Activated CD8-positive, alpha-beta memory T cell treated with anti-CD3 and anti-CD28 coated beads, Interleukin-2, amount 10 ng/mL, durations not matched to agents 7 days and 5 days (primary cell): ENCODE measurements at places on chromosomes 3 and 15. TPM values are rescaled to one million over a fixed set of nuclear protein-coding genes. Genes with fewer than 3 reads are reported as not detected.

The CCDC54 gene
- total RNA-seq: not detected

The CFAP20DC gene
- total RNA-seq: 1.0 TPM

The HCLS1 gene
- total RNA-seq: 312 TPM

The ANKRD63 gene
- not detected for total RNA-seq

The COL8A1 gene
- total RNA-seq: 0.09 TPM

The SNRPN gene
- total RNA-seq: 44.0 TPM

The TMEM212 gene
- not detected for total RNA-seq

The CP gene
- total RNA-seq: not detected

GRCh38 chr15:69031013-69032001 lies 16.8 kb downstream of the NOX5 start:
- no peak overlapping the region for H3K27ac ChIP-seq
- H3K4me1 ChIP-seq: peaks cover 14% of the 10 kb centered on the region
- no peak overlapping the region for H3K4me3 ChIP-seq
- no peaks in the 10 kb centered on the region for H3K36me3 ChIP-seq

DNA sequence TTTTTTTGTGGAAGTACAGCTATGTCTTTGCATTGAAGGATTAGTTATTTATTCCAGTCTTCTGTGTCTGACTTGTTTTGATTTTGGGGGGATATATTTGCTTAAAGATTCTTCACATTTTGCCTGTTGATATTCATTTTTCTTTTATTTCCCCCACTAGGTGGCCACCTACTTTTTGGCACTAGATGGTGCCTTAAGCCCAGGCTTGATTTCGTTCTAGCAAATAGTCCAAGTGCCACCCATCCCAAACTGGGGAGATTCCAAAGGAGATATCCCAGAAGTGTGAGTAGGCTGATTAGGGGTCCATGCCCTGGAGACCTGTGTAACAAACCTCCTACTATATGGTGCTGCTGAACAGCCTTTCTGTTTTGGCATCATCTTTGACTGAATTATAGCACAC lies 80.0 kb upstream of the SPATA16 start:
- H3K27me3 ChIP-seq: no peaks in the 10 kb centered on the region
- DNase-seq: no peak
- H3K4me1 ChIP-seq: no peaks in the 10 kb centered on the region
- H3K27ac ChIP-seq: no peak overlapping the region
- H3K4me3 ChIP-seq: no peak overlapping the region

GRCh38 chr15:37289109-37289765 lies 188.9 kb upstream of the MEIS2 start:
- no peak for DNase-seq
- H3K27ac ChIP-seq: no peak overlapping the region
- H3K4me1 ChIP-seq: no peaks in the 10 kb centered on the region
- H3K4me3 ChIP-seq: no peak overlapping the region
- H3K36me3 ChIP-seq: no peaks in the 10 kb centered on the region

DNA sequence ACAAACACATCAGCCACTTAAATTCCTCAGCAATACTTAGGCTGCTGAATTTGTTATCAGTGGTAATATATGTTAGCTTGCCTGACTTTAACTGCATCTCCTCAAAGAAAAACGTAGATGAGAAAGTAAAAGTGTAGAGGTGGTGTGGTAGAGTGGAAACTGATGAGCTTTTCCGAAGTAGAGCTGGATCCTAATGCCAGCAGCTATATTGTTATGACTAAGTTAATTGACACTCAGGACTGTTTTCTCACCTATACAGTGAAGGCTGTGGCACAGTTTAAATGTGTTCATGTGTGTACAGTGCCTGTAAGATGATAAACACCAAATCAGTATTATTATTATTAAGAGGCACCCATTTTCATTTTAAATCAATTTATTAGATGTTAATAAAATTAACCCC lies 174.9 kb downstream of the TNIK start:
- no peak overlapping the region for H3K4me3 ChIP-seq
- peaks cover 17% of the 10 kb centered on the region for H3K36me3 ChIP-seq

GRCh38 chr15:31474059-31474868 lies 147.6 kb downstream of the KLF13 start:
- DNase-seq: peak; percentile 63
- peaks cover 41% of the 10 kb centered on the region for H3K4me1 ChIP-seq
- peaks cover 17% of the 10 kb centered on the region for H3K36me3 ChIP-seq
- peak overlapping the region; percentile 93 for H3K27ac ChIP-seq
- no peak overlapping the region for H3K4me3 ChIP-seq

GRCh38 chr3:141049681-141050080 lies 1.5 kb upstream of the SPSB4 start:
- no peaks in the 10 kb centered on the region for H3K36me3 ChIP-seq
- no peak for DNase-seq
- H3K4me3 ChIP-seq: no peak overlapping the region
- no peak overlapping the region for H3K27ac ChIP-seq
- H3K4me1 ChIP-seq: peaks cover 12% of the 10 kb centered on the region

DNA sequence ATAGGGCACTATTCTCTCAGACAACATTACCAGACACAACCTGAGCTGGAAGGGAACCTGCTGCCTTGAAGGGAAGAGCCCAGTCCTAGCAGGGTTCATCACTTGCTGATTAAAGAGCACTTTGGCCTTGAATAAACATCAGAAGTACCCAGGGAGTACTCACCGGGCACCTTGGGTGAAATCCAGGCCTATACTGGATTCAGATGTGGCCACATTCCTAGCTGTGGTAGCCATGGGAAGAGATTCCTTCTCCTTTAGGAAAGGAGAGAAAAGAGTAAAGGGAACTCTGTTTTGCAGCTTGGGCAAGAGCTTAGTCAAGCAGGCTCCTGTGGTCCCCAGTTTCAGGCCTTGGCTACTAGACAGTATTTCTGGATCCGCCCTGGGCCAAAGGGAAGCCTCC lies 195.0 kb downstream of the SPATA16 start:
- H3K4me1 ChIP-seq: no peaks in the 10 kb centered on the region
- no peak overlapping the region for H3K4me3 ChIP-seq
- no peak for DNase-seq
- H3K27ac ChIP-seq: no peak overlapping the region
- H3K27me3 ChIP-seq: no peaks in the 10 kb centered on the region

GRCh38 chr15:81895723-81896122 lies 150.1 kb downstream of the MEX3B start:
- H3K27me3 ChIP-seq: no peaks in the 10 kb centered on the region
- H3K27ac ChIP-seq: no peak overlapping the region
- no peaks in the 10 kb centered on the region for H3K4me1 ChIP-seq
- H3K4me3 ChIP-seq: no peak overlapping the region
- DNase-seq: no peak

- no peaks in the 10 kb centered on the region for H3K27me3 ChIP-seq
- DNase-seq: no peak
- H3K4me1 ChIP-seq: peaks cover 5% of the 10 kb centered on the region
- H3K36me3 ChIP-seq: no peaks in the 10 kb centered on the region
- no peak overlapping the region for H3K27ac ChIP-seq
These were observed 269.1 kb upstream of the CFAP20DC start for GRCh38 chr3:59318881-59319280.

GRCh38 chr3:171163101-171164066 lies 136.9 kb upstream of the SLC2A2 start:
- peaks cover 49% of the 10 kb centered on the region for H3K36me3 ChIP-seq
- H3K27ac ChIP-seq: peak overlapping the region; percentile 47
- H3K27me3 ChIP-seq: no peaks in the 10 kb centered on the region
- no peak for DNase-seq
- H3K4me1 ChIP-seq: peaks cover 19% of the 10 kb centered on the region

DNA sequence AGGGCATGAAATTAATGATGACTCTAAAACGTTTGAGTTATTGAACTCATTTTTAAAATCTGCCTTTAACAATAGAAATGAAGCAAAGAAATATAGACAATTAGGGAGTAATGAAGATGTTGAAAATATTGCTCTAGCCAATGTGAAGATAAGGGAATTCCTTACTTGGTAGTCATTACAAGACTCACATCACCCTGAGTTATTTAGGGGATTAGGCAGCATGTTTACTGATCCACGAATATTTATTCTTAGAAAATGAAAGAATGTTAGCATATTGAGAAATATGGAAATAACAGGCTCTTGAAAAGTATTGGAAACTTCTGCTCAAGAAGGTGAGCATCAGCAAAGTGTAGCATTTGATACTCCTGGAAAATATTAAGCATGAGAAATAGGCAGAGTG lies 398.1 kb upstream of the ARPP21 start:
- no peak overlapping the region for H3K4me3 ChIP-seq
- DNase-seq: no peak
- no peak overlapping the region for H3K27ac ChIP-seq
- H3K36me3 ChIP-seq: no peaks in the 10 kb centered on the region
- H3K27me3 ChIP-seq: no peaks in the 10 kb centered on the region

GRCh38 chr3:188166441-188166840 lies 12.5 kb downstream of the LPP start:
- H3K27me3 ChIP-seq: no peaks in the 10 kb centered on the region
- H3K36me3 ChIP-seq: peaks cover 11% of the 10 kb centered on the region
- H3K4me3 ChIP-seq: no peak overlapping the region
- DNase-seq: no peak
- H3K4me1 ChIP-seq: peaks cover 51% of the 10 kb centered on the region

DNA sequence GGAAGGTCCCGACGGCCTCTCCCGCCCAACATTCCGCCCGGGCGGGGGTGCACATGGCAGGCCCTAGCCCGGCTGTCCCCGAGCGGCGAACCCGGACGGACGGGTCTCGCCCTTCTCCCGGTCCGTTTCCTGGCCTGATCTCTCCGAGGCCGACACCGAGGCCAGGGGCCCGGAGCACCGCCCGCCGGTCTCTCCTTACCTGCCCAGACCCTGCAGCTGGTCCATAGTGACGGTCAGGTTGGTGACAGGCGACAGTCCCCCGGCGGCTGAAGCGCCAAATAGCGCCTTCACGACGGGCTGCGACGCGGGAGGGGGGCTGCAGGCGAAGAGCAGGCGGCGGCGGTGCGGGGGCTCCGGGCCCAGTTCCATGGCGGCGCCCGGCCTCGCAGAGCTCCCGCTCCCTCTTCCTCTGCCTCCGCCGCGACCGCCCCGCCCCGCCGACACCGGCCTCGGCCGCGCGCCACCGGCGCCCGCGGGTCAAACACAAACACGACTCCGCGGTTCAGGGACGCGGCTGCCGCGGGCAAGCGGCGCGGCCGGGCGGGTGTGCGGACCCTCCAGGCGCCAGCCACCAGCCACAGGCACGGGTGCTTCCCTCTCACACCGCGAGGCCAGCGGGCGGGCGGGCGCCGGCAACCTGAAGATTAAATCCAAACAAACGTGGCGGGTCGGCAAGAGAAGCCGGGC lies 495 bp downstream of the CDC25A start:
- H3K4me1 ChIP-seq: peaks cover 32% of the 10 kb centered on the region
- H3K4me3 ChIP-seq: peak overlapping the region; percentile 96
- H3K27ac ChIP-seq: peak overlapping the region; percentile 81
- DNase-seq: peak; percentile 61
